IMR-90 (cell line): ENCODE measurements at places on chromosomes 12 and 14. TPM values are rescaled to one million over a fixed set of nuclear protein-coding genes. Genes with fewer than 3 reads are reported as not detected.

Gene BMP4
- 3.6 and 4.2 TPM in 2 replicates for polyA plus RNA-seq

Gene IAPP
- not detected in 2 replicates for polyA plus RNA-seq

Gene AQP6
- polyA plus RNA-seq = not detected in 2 replicates

Gene DBX2
- polyA plus RNA-seq = not detected in 2 replicates

Gene ETV6
- polyA plus RNA-seq = 8.4 and 8.6 TPM in 2 replicates

Gene KCNA5
- not detected in 2 replicates for polyA plus RNA-seq

Gene MGP
- polyA plus RNA-seq = 1.9 and 2.7 TPM in 2 replicates

- DNase-seq = peak; percentile 11
Observed at GRCh38 chr12:58502841-58503240, 417.5 kb downstream of the LRIG3 start.

DNA sequence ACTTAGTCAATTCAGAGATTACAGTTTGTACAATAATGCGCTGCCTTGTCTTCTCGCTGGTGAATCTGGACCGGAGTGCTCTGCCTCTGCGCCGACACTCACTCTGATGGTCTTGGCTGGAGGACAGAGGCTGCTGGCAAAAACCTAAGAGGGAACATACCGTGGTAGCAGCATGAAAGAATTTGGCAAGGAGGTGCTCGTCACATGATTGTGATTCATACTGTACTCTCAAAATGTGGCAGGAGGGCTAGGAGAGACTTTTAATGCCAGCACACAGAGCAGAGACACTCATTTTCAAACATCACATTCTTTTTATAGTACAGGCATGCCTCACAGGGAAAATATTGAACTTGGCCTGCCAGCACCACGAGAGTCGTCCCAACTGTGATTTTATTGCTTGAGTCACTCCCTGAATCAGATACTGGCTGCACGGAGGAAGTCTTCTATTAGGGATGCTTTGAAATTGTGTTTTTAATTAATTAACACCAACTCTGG, 67.8 kb downstream of the HMGA2 start:
- DNase-seq = peak; percentile 99

GRCh38 chr12:32066206-32066605, 40.4 kb upstream of the BICD1 start:
- DNase-seq = no peak

DNA sequence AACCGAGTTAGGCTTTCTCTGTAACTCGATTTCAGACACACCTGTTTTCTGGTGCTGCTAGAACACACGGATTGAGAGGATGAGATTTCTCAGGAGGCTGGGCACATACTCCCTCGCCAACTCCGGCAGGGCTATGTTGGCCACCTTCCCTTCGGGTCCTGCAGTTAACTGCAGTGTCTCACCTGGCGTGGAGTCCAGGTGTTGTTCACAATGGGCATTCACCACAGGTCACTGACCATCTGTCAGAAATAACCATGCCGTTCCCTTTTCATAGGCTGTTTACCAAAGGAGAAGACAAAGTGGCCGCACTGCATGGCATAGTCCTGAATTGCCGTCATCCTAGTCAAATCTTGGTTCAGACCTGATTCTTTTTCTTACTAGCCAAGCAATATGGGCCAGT, 5.5 kb upstream of the KCNH3 start:
- DNase-seq = no peak

- DNase-seq = no peak
Observed at GRCh38 chr12:109113661-109114321, 2.6 kb upstream of the ACACB start.

DNA sequence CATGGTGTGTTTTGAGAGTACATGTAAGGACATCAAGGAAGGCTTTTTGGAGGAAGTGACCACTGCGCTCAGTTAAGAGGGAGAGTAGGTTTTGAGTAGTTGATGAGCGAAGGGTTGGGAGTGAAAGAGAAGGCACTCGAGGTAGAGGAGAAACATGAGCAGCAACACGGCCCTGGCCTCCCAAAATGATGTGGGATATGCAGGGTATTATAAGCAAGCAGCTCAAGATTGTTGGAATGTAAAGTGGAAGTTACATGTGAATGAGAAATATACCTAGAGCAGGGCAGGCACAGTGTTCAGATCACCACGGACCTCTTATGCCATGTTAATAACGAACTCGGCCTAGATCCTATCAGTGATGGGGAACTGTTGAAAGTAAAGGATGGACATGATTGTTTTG, 2.1 kb upstream of the ARHGDIB start:
- no peak for DNase-seq

- DNase-seq = peak; percentile 96
Observed at GRCh38 chr14:92729634-92730358, 18.6 kb downstream of the LGMN start.

DNA sequence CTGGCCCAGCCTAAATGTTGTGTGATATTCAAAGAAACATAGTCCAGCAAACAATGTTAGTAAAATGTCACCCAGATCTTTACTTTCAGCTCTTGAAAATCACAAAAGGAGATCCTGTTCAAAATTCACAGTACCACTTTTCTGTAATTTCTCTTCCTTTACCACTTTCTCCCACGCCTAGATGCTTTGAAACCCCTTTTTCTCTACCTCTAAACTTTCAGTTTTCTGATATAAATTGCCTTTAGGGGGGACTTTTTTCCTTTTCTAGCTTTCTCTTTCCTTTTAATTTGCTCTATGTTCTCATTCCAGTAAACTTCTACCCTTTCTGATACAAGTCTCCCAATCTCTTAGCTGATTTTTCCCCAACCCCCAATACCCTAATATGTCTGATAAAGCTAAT, 101.8 kb downstream of the LMO3 start:
- DNase-seq = no peak

DNA sequence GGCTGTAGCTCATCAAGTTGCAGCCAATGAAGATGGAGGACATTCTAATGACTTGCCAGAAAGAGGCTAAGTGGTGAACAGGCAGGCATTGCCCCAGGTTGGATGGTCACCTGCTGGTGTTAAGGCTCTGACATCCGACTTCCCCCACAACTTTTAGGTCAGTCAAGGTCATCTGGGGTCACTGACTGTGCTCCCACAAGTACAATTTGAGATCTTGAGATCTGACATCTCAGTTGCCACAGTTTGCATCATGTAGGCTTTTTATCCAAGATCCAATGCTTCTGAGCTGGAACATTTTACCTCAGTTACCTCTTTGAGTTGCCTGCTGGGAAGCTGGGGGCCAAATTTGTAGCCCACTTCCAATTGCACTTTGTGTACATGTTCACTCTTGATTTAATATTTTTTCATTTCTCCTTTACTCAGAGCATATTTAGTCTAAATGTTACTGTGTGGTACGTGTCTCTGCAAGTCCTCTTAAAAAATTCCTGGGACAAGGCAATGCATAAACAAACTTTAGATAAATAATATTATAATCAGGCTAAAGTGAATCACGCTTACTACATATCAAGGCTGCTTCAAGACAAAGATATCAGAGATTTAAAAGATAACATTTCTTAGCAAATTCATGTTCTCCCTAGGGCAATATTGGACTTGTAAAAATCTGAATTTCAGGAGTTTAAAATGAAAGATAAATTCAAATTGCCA, 61.4 kb downstream of the SEL1L start:
- DNase-seq = peak; percentile 6

- peak; percentile 32 for DNase-seq
Observed at GRCh38 chr12:123614531-123614930, 12.6 kb downstream of the DDX55 start.

DNA sequence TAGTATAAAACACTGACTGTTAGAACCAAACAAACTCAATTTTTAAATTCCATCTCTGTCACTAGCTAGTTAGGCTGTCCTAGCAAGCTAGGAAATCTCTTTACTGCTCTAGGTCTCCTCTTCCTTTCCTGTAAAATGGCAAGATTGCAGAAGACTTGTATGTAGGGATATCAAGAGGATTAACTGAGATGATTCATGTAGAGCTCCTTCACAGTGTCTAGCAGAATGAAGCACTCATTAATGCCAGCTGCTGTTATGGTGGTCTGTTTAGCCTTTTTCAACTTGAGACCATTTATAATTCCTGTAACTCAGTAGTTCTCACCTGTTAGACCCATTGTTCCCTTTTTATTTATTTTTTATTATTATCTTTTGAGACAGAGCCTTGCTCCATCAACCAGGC, 67.8 kb upstream of the KCNH3 start:
- DNase-seq = peak; percentile 23

DNA sequence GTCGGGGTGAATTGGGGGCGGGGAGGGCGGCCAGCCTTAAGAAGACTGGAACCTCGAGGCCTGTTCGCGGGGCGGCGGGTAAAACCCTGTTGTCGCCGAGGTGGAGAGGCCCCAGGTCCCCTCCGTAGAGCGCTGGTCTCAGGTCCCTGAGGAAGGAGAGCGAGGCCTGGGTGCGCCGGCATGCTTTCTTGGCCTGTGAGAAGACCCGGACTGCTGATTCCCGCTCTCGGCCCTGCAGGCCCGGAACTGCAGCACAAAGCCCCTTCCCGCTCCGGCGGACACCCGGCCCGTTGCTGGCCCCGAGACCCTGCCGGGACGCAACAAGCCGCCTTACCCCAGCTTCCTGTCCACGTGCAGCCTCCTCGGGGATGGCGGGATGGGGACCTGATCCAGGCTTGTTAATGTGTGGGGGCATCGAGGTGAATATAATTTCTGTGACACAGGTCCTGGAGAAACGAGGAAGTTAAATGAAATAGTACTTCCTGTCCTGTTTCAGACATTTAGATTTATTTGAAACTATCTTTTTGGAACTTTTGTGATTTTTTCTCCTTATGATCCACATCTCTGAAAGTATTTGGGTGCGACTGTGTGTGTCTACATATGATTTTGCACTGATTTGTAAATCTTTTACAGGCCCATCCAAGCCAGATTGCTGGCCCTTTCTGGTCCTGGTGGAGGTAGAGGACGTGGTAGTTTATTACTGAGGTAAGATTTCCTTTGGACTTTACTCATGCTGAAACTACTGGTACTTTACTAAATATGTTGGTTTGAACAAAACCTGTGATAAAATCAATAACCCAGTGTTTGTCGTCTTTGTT, 600 bp downstream of the PNN start:
- DNase-seq = peak; percentile 21

GRCh38 chr14:81471062-81471461, 62.6 kb downstream of the SEL1L start:
- no peak for DNase-seq

- DNase-seq = no peak
Observed at GRCh38 chr14:72664651-72665050, 229.2 kb downstream of the DPF3 start.

DNA sequence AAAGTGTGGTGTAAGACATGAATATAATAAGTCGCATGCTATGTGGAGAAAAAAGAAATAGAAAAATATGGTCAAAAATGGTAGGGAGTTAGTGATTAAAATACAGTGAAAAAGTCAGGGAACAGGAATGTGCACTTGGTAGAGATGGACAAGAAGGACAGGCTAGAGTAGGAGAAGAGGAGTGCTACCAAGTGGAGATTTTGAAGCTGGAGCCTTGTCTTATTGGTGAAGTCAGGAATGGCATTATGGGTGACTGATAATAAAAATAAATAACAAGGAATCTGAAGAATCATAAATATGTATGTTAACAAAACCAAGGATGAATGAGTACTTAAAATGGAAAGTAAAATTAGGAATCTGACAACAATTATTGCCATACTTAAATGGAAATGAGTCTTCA, 204.8 kb downstream of the PRKD1 start:
- no peak for DNase-seq

DNA sequence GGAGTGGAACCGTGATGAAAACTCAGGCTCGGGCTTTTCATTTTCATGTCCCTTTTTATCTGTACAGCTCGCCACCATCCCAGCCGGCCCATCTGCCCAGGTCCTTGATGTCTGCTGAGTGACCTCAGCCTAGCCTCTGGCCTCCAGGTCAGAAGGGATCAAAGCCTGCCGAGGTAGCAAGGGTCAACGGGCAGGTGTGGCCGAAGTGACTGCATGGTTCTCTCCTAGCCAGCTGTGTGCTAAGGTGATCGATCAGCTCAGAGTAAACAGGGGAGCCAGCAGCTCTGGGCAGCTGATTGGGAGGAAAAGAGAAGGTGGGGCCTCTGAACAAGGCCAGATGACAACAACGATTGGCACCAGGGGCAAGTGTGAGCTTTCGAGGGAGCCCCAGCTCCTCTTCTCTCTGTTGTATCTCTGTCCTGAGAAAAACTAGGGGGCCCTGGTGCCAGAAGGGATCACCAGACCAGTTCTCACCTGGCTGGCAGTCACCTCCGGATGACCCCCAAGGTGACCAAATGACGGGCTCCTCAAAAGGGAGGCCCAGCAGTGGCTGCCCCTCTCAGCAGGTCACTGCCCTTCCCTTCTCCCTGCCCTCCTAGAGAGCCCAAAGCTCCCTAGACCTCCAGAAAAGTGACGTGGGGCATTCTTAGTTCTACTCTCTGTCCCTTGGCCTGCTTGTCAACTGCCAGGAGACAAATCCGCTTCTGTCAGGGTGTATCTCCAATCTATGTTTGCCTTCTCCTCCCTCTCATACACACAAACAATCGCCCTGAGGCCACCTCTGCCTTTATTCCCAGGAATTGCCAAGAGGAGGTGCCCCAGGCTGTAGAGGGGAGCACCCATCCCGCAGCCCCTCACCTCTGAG, 3.4 kb downstream of the SLC6A12 start:
- no peak for DNase-seq

GRCh38 chr12:68454892-68455291, 122.7 kb upstream of the MDM1 start:
- no peak for DNase-seq

- DNase-seq = peak; percentile 64
Observed at GRCh38 chr14:64845878-64846277, 33.8 kb downstream of the SPTB start.

GRCh38 chr14:36512585-36513003, 7.4 kb downstream of the NKX2-1 start:
- no peak for DNase-seq

GRCh38 chr12:96495841-96496545, 6.6 kb downstream of the CFAP54 start:
- DNase-seq = no peak

- no peak for DNase-seq
Observed at GRCh38 chr12:58814036-58814435, 106.3 kb downstream of the LRIG3 start.

DNA sequence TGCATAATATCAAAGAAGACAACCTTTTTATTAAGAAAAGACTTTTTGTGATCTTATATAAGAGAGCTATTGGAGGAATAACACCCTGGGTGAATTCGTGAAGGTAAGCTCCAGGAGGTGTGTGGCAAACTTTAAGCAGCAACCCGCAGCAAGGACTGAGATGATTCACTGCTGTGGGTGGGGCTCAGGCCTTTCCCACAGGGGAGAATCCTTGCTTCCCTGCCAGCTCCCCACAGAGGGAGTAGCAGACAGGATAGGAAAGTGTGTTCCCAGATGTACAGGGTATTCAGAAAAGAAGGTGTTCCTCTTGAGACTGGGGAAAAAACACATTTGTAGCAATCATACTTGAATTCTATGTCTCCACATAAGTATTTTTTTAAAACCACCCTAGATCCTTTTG, 9.2 kb downstream of the NDUFA12 start:
- peak; percentile 68 for DNase-seq

- no peak for DNase-seq
Observed at GRCh38 chr14:50383618-50384225, 13.0 kb downstream of the CDKL1 start.

DNA sequence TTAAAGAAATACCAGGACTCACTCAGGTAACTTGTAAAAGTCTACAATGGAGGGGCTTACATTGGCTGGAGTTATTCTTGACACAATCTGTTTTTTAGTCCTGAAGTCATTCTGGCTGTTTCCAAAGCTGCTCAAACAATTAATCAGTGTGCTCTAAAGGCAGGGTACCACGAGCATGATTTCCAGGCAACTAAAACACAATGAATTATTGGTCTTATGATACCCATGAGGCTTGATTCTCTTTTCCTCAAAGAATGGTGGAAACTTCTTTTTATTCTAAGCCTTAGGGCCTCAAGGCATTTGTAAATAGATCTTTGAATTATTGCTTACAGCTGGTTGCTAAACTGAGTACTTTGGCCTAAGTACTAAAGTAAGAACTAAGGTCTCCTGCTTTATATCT, 199.8 kb upstream of the PDZRN4 start:
- DNase-seq = no peak
